ENCODE measurements at places on chromosomes 7 and 10. TPM values are rescaled to one million over a fixed set of nuclear protein-coding genes. Genes with fewer than 3 reads are reported as not detected.

- no peak overlapping the region for H3K27ac ChIP-seq
- no peaks in the 10 kb centered on the region for H3K27me3 ChIP-seq
- no peak for DNase-seq
- peaks cover 3% of the 10 kb centered on the region for H3K36me3 ChIP-seq
- no peaks in the 10 kb centered on the region for H3K4me1 ChIP-seq
These were observed 12.4 kb downstream of the BCAP29 start for GRCh38 chr7:107592361-107593024.

DNA sequence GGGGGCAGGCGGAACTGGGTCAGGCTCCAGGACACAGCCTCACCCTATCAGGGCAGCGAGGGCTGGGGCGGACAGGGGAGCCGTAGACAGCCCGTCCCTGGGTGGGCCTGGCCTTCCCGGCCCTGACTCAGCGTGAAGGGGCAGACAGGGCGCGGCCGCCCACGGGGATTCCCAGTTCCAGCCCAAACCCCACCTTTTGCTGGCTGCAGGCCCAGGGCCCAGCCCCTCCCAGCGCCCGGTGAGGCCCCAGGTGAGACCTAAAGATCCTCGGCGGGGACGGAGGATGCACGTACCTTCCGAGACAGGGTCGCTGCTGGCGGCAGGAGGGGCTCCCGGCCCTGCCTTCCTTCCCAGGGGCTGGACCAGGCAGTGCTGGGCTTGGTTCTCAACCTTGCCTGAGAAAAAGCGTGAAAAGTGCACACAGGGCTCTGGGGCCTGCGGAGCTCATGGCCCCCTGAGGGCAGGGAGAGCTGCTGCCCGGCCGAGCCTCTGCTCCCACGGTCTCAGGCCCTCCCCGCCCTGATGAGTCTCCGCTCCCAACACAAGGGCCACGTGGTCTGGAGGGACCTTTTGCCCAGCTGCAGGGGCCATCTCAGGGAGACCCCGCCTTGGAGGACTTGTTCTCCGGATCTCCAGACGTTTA lies 43.9 kb upstream of the DNAJB6 start:
- no peak overlapping the region for H3K27ac ChIP-seq
- H3K27me3 ChIP-seq = no peaks in the 10 kb centered on the region
- no peak for DNase-seq
- no peaks in the 10 kb centered on the region for H3K4me1 ChIP-seq
- H3K4me3 ChIP-seq = no peak overlapping the region
- no peaks in the 10 kb centered on the region for H3K36me3 ChIP-seq

DNA sequence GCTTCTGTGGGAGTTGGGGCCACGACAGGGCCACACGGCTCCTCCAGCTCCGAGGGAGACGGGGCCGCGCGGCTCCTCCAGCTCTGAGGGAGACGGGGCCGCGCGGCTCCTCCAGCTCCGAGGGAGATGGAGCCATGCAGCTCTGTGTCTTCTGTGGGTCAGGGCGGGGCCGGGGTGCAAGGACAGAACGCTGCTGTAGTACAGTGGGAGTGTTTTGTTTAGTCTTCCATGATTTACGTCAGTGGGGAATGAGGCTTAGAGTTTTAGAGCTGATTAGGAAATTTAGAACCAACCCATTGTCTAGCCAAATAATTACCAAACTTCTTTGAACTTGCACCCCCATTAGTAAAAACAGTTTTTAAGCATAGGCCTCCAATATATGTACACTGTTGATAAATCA lies 32.9 kb upstream of the PRKAR1B start:
- H3K4me1 ChIP-seq = no peaks in the 10 kb centered on the region
- no peak for DNase-seq
- H3K4me3 ChIP-seq = no peak overlapping the region
- no peaks in the 10 kb centered on the region for H3K27me3 ChIP-seq
- H3K27ac ChIP-seq = no peak overlapping the region

DNA sequence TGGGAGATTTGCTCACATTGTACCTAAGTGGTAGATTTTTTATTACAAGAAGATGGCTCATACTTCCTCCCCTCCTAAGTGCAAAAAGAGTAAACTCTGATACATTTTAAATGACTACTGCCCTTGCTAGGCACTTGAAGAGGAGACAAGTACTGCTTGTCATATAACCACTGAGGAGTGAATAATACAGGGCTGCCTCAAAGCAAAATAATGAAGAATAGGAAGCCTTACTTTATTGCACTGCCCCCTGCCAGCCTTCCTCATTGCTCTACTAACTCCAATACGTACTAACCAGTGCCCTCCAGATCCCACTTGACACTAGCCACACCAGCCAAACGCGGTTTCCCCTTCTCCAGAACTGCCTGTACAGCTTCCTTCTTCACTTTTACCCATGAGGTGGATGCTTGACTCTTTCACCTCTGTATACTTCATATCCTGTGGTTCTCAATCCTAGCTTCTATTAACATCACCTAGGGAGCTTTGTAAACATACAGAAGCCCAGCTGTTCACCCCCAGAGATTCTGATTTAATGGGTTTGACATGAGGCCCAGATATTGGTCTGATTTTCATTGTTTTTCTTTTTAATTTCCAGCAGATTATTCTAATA lies 11.7 kb upstream of the MTERF1 start:
- DNase-seq = no peak
- no peak overlapping the region for H3K27ac ChIP-seq
- no peak overlapping the region for H3K4me3 ChIP-seq
- H3K36me3 ChIP-seq = no peaks in the 10 kb centered on the region

- no peak overlapping the region for H3K27ac ChIP-seq
- H3K4me3 ChIP-seq = no peak overlapping the region
- H3K36me3 ChIP-seq = no peaks in the 10 kb centered on the region
- H3K27me3 ChIP-seq = no peaks in the 10 kb centered on the region
These were observed 15.7 kb upstream of the RELN start for GRCh38 chr7:104005197-104005596.

DNA sequence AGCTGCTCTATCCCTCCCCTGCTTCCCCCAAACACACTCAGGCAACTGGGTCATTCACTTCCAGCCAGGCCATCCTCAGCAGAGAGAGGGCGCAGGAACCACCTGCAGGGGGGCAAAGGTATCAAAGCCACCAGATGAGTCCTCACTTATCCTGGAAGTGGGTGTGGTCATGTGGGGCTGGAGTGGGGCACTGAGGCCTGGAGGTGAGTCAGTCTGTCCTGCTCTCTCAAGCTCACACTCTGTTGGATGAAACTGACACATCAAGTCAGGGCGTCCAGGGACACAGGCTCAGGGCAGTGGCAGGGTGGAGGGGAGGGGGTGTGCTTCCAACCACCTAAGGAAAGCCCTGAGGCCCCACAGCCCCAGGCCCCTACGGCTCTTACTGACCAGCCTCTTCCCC lies 8.0 kb upstream of the ELFN1 start:
- H3K36me3 ChIP-seq = no peaks in the 10 kb centered on the region
- no peak overlapping the region for H3K27ac ChIP-seq
- H3K4me3 ChIP-seq = no peak overlapping the region
- DNase-seq = no peak
- peaks cover 17% of the 10 kb centered on the region for H3K4me1 ChIP-seq

GRCh38 chr10:48322017-48322416 lies 15.5 kb downstream of the MAPK8 start:
- no peak overlapping the region for H3K27ac ChIP-seq
- no peak for DNase-seq
- no peaks in the 10 kb centered on the region for H3K4me1 ChIP-seq
- H3K4me3 ChIP-seq = no peak overlapping the region
- H3K36me3 ChIP-seq = peaks cover 4% of the 10 kb centered on the region

- H3K4me1 ChIP-seq = no peaks in the 10 kb centered on the region
- H3K36me3 ChIP-seq = no peaks in the 10 kb centered on the region
- H3K4me3 ChIP-seq = no peak overlapping the region
These were observed 30.5 kb downstream of the GNAI1 start for GRCh38 chr7:80165177-80165576.

DNA sequence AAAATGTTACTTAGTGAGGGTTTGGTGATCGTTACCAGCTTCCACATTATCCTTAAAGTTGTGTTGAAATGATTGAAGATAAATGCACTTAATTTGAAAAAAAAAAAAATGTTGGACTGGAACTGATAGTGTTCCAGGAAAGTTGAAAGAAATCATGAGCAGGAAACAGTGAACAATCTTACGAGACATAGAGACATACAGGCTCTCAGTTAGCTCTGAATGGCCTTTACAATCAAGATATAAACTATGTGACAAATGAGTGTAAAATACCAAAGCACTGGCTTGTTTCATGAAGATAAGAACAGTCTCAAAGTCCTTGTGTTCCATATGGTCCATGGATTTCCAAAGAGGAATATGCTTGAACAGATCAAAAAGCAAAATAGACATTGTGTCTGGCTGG lies 430.1 kb upstream of the ETV1 start:
- H3K27me3 ChIP-seq = no peaks in the 10 kb centered on the region
- H3K4me1 ChIP-seq = no peaks in the 10 kb centered on the region
- H3K27ac ChIP-seq = no peak overlapping the region
- no peak overlapping the region for H3K4me3 ChIP-seq

DNA sequence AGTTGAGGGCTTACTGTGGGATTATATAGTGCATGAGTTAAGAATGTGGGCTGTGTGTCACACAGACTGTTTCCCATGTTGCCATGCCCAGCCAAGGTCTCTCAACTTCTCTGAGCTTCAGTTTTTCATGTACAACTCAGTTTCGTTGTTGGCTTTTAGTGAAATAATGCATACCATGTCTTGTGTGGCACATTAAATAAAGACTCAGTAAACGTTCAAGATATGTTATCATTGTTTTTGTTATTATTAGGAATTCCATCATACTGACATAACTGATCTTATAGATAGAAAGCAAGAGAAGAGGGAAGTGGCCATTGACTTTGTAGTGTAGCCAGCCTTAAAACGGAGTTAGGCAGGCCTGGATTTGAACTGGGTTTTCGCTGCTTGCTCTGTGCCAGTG lies 2.9 kb downstream of the CDK14 start:
- no peak for DNase-seq
- no peaks in the 10 kb centered on the region for H3K36me3 ChIP-seq
- H3K27me3 ChIP-seq = no peaks in the 10 kb centered on the region

PRTFDC1 gene
- total RNA-seq = 32.0 TPM

AP4M1 gene
- 27.4 TPM for total RNA-seq

Data from spinal cord (tissue), 10 donors.